NCI-H774 (cell line): ENCODE measurements at places on chromosomes 13 and 19.

DNA sequence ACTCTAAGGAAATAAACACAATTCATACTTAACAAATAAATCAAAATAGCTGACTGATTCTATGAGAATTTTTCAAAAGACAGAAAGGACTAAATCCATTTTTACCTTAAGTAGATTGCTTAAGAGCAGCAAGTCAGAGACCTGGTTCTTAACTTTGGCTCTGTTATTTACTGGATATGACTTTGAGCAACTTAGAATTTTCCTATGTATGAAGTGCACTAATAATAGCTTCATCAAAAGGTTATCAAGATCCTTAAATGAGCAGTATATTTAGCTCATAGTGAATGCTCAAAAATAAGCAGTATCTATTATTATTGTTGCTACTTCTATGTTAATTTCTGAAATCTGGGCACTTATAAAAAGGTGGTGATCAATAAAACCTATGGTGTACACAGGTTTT, 95.3 kb downstream of the POSTN start:
- DNase-seq: no peak

- no peak for DNase-seq
Measured at GRCh38 chr19:50669302-50670101, 20.3 kb downstream of the C19orf81 start.

DNA sequence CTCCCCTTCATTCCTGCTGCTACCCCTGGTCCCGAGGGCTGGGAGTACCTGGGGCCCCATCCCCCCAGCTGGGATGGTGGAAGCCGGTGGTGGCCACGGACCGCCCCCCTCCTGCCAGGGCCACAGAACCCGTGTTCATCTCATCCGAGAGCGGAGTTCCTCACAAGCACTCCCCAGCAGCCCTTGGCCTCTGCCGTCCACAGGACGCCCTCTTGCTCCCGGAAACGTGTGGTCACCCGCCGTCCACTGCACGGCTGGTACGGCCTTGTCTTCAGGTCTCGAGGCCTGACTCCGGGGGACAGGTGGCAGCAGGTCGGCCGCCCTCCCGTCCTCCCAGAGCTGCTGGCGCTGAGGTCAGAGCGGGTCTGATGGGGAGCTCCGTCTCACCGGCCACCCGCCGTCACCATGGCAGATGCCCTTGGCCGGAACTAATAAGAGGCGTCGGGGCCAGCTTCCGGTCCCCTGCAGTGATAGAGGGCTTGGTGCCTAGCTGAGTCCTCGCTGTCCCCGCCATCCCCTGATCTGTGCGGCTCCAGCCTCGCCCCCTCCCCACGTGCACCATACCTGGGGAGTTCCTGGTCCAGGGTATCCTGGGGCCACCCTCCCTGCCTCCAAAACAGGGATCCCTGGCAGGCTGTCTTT, 16.5 kb upstream of the CSNK1G2 start:
- no peak for DNase-seq

DNA sequence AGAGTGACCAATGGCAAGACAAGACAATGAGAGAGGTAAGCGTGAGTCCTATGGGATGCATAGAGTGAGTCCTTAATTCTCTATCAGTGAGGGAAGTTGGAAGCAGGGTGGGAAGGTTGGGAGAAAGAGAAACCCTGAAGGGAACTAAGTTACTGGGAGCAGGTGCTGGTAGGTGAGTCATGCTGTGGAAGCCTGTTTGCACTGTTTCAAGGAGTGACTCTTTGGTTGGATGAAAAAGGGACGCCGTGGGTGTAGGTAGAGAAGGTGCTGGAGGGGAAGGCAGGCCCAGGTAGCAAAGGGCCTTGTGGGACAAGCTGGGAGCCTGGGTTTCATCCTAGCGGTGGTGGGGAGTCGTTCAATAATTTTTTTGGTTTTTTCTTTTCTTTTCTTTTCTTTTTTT, 21.9 kb downstream of the IGFL1 start:
- DNase-seq: no peak

DNA sequence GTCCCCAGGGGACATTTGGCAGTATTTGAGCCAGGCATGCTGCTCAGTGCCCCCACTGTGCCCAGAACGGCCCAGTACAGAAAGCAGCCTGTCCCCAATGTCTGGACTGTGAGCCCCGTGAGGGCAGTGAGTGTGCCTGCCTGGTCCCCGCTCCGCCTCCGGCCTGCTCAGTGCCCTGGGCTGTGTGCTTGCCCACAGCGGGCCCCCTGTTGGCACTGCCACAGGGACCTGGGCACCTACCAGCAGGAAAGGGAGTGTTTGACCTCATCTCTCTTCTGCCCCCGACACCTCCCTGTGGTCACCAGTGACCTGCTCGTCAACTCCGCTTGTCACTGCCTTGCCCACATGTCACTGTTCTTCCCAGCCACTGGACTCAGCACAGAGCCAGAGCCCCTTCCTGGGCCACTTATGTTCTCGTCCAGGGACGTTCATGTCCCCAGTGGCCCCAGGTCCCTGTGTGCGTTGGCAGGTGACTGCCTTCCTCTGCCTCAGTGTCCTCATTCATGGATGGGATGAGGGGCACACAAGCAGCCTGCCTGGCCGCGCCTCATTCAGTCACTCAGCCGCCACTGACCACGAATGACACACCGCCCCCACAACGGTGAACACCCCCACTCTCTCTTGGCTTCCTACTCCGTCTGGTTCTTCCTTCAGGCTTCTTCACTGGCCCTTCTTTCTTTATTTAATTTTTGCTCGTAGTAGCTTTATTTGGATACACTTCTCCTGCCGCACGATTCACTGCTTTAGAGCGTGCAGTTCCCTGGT, 2.8 kb downstream of the FZR1 start:
- no peak for DNase-seq

DNA sequence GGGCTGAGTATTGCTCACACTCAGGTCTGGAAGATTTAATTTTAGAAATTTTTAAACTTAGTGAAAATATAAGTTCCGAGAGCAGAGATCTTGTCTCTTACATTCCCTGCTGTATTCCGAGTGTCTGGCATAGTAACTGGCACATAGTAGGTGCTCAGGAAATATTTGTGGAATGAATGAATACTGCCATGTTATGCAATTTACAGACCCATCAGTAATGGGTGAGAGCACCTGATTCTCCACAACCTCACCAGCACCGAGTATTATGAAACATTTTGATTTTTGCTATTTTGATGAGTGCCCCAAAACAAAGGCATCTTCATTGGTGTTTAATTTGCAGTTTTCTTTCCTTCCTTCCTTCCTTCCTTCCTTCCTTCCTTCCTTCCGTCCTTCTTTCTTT, 15.8 kb upstream of the CLASRP start:
- no peak for DNase-seq

GRCh38 chr19:18269070-18269723, 5.1 kb downstream of the IQCN start:
- no peak for DNase-seq

- DNase-seq: no peak
Measured at GRCh38 chr13:43787518-43787891, 733 bp upstream of the ENOX1 start.

DNA sequence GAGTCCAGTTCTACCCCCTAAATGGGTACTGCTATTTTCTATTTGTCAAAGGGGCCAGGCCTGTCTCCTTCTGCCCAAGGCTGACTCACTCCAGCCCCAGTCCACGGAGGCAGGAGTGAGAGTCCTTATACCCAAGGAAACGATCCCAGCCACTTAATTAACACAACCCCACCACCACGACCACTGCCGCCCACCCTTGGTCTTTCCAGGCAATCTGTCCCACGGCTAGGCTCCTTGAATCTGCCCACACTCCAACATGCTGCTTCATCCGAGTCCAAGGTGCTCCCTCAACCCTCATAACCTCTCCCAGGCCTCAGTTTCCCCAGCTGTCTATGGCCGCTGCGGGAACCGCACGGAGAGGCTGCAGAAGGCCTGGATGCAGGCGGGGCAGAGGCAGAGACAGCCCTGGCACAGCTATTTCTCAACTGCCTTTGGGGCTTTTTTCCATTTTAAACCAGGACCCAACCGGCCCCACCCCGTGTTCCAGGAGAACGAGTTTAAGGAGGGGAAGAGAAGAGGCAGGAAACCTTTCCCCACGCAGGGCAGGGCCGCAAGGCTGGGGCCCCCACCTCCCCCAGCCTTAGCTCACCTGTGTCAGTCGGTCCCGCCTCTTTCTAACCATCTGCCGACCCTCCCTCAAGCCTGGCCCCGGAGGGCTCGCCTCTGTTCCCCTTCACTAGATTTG, 746 bp downstream of the RAB3D start:
- DNase-seq: no peak

- no peak for DNase-seq
Measured at GRCh38 chr13:33612641-33613638, 205.0 kb upstream of the RFC3 start.

GRCh38 chr19:57755031-57755430, 8.4 kb downstream of the ZNF776 start:
- no peak for DNase-seq
